Activated naive CD4-positive, alpha-beta T cell (primary cell): ENCODE measurements at places on chromosomes 3 and 15.

- no peak for DNase-seq
These were observed 413.5 kb downstream of the MECOM start for GRCh38 chr3:169250000-169250399.

DNA sequence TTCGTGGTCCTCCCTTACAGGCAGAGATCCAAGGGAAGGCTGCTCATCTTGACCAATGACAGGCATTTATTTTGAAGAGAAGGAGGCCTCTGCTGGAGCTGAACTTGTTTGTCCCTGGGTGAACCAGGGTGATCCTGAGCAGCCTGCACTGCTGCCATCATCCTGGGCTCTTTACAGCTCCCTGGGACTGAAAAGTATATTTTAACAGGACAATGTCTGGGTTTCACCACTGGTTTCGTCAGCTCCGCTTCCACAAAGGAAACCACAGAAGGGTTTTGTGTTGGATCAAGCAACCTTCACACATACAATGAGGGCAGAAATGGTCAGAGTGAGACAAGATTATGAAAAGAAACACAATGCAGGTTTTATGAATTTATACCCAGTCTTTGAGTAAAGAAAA lies 400.7 kb upstream of the TPM1 start:
- no peak for DNase-seq

- DNase-seq, result no peak
These were observed 125.8 kb downstream of the ECT2 start for GRCh38 chr3:172876297-172876696.

- no peak for DNase-seq
These were observed 65.5 kb downstream of the KAT2B start for GRCh38 chr3:20105513-20106280.

- DNase-seq, result no peak
These were observed 26.3 kb downstream of the GABRR3 start for GRCh38 chr3:98008855-98009254.

DNA sequence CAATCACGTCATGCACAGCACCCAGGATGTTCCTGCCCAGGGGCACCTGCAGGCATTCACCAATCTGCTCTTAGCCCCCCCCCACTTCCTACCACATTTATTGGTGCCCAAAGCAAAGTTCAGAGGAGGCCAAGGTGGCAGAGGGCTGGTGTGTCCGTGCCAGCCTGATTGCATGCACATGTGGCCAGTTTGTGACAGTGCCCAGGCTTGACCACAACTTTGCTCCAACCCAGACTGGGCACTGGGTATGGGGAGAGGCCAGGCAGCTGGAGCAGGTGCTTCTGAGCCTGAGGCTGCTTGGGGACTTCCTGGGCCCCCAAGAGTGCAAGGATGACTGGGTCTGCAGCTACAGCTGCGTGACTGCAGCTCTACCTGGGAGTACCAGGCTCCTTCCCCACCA lies 192.3 kb upstream of the BCHE start:
- DNase-seq, result no peak

GRCh38 chr3:112617285-112617684 lies 23.7 kb downstream of the CCDC80 start:
- DNase-seq, result no peak

GRCh38 chr15:77163781-77164384 lies 93.0 kb upstream of the TSPAN3 start:
- DNase-seq, result no peak

DNA sequence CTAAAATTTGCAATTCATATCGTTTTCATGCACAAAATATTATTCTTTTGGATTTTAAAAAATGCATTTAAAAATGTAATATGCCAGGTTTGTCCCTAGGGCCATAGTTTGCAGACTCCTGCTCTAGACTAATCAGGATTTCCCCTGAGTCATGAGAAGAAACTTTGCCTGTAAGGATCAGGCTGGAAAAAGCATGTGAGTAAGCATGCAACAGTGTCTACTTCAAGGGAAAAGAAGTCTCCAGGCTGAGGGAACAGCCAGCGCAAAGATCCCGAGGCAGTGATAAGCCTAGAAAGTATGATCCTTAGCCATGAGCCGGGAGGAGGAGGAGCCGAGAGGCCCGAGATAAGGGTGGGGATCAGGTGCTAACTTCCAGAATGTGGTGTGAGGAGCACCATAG lies 382.8 kb upstream of the CFAP20DC start:
- no peak for DNase-seq

DNA sequence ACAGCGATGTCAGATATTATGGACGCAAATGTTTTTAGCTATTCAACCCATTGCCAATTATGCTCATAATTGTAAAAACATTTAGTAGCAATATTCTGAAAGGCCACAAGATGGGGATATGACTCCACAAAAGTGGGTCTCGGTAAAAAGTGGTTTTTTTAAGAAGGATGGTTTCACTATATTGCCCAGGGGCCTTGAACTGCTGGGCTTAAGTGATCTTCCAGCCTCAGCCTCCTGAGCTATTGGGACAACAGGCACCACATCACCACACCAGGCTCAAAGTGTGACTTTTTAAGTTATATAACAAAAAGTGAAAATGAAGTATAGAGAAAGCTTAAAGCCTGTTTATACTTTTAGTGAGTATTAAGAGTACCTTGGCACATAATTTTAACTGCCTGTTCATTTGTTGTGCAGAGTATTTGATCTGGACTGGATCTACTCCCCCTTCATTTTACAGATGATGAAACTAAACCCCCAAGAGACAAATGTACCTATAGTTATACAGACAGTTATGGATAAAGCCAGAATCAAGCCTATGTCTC lies 9.4 kb downstream of the NAA50 start:
- DNase-seq, result no peak

DNA sequence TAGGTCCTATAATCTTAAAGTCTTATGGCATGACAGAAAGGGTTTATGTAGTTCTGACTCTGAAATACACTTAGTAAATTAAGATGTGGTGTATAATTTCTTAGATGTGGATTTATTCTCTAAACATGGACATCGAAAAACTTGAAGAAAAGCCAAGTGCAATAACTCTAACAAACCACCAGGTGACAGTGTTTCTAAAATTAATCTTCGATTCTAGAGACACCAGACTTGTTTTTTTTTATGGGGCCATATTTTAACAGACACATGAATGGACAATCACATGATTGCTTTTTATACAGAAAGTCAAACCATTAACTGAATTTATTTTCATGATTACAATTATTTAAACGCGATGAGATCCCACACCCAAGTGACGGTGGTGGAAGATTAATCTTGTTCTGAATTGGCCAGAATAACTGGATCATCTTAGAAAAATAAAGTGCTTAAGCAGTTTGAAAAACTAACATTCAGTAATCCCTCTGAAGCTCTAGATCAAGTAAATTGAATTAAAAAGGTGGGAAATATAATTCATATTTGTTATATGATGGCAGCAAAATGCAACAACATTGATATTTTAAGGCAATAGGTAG lies 305.1 kb downstream of the LSAMP start:
- DNase-seq, result no peak

DNA sequence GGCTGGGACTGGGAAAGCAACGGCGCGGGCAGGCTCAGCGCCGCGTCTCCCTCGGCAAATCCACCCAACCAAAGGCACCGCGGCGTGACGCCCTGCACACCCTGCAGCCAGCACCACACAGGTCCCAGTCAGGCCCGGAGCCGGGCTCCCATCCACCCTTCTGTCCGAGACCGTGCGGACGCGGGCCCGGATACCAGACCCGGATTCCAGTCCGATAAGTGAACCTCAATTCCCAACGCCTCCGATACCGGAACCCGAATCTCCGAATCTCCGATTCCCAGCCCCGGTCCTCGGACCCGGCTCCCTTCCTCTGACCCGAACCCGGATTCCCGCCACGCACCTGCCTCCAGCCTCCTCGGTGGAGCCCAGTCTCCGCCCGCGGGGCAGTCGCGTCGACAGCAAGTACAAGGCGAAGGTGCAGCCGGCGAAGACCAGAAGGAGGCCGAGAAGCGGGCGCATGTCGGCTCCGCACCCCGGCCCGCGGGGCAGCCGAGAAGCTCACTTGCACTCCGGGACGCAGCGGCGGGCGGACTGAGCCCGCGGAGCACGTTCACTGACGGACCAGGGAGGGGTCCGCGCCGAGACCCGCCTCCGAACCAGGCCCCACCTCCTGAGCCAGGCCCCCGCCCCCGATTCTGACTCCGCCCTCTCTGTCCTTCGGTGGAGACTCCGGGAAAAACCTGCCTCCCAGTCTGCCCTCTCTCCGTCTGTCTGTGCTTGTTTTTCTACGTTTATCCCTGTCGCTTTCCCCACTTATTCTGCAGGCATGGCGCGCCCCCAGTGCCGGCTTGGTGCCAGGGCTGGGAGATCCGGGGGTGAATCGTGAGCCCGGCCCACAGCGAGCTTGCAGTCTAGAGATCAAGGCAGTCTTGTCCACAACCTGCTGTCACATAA lies at the start of gene TMEM41A:
Gene TMEM41A, minus strand, starts transcription at position 533 of the 894 bp plus-strand sequence. Its CDS starts 74 bp downstream, at position 459.
- DNase-seq, result peak; percentile 87

DNA sequence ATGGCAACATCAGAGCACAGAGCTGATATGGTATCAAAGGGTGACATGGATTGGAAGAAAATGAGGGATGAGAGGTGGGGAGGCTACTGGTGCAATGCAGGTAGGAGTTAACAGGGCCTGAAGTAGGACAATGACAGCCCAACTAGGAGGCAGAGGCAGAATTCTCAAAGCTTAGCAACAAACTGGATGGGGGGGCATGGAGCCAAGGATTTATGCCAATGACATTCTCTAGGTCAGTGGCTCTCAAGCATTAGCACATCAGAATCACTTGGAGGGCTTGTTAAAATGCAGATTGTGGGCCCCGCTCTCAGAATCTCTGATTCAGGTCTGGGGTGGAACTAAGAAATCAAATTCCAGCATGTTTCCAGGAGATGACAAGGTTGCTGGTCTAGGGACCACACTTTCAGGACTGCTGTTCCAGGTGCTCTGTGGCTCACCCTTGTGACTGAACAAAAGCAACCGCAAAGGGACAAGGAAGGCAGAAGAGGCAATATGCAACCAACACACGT lies 98.0 kb upstream of the TNIK start:
- DNase-seq, result no peak

DNA sequence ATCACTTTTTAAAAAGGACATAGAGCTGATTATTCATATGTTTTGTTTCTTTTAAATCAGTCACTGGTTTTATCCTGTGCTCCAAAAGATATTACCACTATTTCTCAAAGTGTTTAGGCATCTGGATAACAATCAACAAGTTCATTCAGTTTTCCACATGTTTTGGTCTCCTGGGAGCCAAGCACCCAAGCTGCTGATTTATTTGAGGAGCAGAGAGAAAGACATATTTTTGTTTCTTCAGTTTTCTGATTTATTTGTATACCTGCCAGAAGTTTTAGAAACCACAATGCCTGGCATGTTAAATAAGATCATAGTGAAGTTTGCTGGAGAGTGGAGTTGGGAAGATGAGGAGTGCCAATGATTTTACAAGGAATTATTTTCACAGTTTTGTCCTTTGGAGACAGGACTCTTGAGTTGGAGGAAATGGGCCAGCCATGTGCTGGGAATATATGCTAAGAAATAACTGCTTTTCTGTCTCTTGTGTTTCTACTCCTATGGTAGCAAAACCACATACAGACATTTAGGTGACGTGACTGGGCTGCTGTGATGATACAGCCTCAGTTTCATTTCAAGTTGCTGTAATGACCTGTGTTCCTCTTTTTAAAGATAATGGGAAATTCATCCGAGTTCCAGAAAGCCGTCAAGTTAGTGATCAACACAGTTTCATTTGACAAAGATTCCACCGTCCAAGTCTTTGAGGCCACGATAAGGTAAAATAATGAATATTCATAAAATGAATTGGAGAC lies 11.7 kb downstream of the EDEM1 start:
- no peak for DNase-seq

GRCh38 chr3:114307832-114308231 lies 14.0 kb downstream of the TIGIT start:
- DNase-seq, result no peak

GRCh38 chr3:156353563-156353962 lies 201.4 kb downstream of the SSR3 start:
- no peak for DNase-seq

DNA sequence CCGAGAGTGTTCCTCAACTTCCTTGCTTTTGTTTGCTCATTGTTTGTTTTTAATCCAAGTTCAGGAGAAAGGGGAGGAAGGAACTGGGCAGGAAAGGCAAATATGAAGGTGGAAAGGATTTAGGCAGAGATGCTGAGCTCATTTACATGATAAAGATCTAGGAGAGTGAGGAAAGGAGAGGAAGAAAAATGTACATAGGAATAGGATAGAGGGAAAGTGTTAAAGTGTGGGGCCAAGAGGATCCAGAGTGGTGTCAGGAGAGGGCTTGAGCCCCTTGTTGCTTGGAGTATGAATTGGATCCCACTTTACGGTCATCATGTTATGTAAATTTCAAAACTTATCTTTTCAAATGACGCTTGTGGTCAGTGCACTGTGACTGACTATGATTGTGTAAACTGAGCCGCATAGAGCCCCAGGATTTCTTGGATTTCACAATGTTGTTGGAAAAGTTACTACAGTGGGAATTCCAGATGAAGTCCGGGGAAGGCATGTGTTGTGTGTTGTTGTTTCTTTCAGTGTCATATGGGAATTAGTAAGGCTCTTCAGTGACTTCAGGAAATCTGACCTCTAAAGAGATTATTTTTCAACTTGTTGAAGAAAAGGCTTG lies 15.0 kb upstream of the PLD1 start:
- no peak for DNase-seq

- DNase-seq, result no peak
These were observed 113.0 kb upstream of the PTPRG start for GRCh38 chr3:61448378-61448777.

DNA sequence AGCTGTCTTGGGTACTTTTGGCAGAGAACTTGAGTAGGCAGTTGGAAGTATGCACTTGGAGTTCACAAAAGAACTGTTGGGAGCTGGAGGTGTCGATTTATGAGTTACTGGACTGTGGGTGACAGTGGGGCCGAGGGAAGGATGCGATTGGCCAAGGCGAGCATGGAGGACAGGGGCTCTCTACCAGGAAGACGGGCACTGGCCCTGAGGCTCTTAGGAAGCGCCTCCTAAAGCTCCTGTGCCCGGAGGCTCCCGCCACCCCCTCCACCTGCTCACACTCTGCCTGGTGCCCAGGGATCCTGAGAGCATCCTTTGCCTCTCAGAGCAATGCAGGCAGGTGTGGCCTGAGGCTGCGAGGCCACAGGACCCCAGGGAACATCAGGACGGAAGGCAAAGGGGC lies 69.0 kb downstream of the CRTC3 start:
- DNase-seq, result no peak

DNA sequence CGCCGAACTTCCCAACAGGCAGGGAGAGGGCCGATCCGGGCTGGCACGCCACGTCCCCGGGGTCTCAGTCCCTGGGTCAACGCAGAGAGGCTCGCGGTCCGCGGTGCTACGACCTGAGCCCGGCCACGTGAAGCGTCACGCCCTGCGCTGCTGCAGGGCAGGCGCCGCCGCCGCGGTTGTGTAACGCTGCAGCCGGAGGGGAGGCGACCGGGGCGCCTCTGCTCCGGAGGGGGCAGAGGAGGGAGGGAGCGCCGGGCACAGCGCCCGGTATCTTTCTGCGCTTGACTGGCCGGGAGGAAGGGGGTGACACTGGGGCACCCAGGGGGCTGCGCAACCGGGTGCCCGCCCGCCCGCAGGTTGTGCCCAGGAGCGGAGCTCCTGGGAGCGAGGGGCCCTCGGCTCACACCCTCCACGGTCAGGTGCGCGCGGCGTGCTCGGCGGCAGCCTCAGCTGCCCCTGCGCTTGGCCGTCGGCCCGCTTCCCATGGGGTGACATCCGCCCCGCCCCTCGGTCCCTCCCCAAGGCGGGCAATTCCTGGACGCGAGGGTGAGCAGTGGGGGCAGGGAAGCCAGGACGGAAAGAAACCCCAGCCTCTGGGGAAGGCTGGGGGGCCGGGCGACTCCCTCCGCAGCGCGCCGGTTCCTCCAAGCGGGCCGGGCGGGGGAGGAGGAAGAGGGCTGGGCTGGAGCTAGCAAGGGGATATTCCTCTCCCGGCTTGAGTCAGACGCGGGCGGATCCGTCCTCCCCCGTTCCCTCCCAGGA lies 852 bp upstream of the BHLHE40 start:
- DNase-seq, result peak; percentile 68
